ENCODE measurements at places on chromosomes 4 and X.

DNA sequence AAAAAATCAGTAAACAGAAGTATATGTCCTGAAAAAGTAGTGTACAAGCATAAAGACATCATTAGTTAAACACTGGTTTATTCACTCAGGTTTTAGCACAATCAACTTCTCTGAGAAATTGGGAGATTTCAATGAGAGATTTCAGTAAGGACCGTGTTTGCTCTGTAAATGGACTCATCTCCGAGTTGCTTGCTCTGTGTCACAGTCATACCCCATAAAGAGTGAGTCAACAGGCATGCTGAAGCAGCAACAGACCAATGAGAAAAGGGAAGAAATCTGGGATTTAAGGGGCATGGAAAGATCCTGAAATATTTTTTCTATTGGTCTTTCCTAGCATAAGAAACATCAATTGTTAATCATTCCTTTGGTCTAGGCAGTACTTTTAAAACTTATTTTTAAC lies 4.7 kb downstream of the GLUD2 start:
- no peak for DNase-seq

DNA sequence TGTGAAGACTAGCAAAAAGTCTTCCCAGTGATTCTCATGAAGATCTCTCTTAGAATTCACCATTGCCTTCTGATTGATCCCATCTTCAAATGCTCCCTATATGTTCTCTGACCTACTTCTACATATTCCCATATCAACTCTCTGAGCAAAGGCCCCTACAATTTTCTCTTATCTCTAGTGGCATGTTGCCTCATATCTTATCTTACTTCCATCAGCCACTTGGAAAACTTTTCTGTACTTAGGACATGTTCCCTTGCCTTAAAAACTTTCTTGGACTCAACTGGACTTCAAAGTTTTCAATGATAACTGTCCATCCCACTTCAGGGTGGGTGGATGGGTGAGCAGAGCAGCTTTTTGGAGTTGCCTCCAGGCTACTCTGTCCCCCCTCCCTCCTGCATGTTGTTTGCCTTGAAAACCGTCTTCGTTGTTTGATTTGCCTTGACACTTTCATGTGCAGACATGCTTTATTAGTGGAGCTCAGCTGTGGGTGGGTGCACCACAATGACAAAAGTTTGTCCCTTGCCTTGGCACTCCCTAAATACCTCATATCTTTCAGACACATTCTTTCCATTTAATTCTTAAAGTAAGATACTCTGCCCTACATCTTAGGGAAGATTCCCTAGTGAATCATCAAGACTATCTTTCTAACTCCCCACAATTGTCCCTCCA lies 18.3 kb upstream of the USP27X start:
- no peak for DNase-seq

DNA sequence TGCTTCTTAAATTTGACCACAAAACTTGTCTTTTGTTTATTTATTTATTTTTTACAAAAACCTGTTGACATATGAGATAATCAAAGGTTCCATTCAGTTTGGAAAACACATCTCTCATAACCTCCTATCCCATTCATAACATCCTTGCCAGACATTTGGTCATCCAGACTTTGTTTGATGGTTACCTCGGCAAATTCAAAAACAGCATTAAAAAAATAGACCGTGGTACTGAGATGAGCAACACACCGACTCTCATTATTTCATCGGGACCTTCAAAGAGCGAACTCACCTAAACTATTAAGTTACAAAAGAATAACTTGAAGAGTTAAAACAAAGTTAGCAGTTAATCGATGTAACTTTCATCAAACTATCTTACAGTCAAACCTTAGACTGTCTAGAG lies 85.8 kb upstream of the RPS6KA3 start:
- no peak for DNase-seq

DNA sequence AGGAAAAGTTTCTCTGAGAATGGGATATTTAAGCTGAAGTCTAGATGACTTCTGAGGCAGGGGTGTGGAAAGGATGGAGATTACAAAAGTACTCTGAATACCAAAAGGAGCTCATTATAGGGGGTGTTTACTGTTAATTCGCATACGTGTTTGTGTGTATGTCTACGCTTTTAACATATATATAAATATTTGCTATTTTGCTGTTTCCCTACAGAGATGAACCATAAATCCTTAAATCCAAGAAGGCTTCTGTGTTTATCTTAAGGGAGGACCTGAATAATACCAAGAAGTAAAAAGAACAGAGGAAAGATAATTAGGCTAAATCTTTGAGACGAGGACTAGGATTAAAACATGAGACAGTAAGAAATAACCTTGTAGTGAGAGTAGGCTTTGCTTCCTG lies 166.0 kb downstream of the ARAP2 start:
- no peak for DNase-seq

DNA sequence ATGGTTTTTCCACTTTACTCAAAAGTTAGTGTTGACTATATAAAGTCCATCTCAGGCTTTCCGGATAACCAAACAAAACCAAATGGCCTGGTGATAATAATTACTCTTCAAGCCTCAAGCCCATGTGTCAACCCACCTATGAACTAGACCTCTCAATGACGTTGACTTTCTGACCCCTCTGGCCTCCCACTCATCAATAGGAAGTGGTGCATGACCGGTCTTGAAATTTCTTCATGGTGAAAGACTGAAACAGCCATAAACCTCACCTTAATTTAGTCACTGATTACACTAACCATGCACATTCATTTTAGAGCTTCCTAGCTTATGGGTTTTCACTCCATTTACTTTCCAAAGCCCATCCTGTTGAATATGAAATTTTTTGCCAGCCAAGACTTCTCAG lies 276.0 kb downstream of the KLHL13 start:
- no peak for DNase-seq

DNA sequence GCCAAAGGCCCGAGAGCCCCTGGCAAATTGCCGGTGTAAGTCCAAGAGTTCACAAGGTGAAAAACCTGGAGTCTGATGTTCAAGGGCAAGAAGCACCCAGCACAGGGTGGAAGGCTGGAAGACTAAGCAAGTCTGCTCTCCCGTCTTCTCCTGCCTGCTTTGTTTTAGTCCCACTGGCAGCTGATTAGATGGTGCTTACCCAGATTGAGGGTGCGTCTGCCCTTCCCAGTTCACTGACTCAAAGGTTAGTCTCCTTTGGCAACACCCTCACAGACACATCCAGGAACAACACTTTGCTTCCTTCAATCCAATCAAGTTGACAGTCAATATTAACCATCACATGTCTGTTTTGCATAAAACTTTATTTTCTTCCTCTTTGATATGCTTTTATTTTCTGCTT lies 157.4 kb downstream of the HS3ST1 start:
- no peak for DNase-seq

Measured in fibroblast of villous mesenchyme (primary cell).